Urothelium cell line (cell line): ENCODE measurements at places on chromosomes 7 and 10.

- no peak for DNase-seq
Observed at GRCh38 chr10:113463777-113464176, 89.1 kb upstream of the HABP2 start.

- DNase-seq: no peak
Observed at GRCh38 chr10:128541926-128542475, 415.8 kb upstream of the MKI67 start.

GRCh38 chr7:47373871-47374451, 207.9 kb downstream of the TNS3 start:
- no peak for DNase-seq

GRCh38 chr7:54632696-54633095, 90.5 kb downstream of the VSTM2A start:
- no peak for DNase-seq

DNA sequence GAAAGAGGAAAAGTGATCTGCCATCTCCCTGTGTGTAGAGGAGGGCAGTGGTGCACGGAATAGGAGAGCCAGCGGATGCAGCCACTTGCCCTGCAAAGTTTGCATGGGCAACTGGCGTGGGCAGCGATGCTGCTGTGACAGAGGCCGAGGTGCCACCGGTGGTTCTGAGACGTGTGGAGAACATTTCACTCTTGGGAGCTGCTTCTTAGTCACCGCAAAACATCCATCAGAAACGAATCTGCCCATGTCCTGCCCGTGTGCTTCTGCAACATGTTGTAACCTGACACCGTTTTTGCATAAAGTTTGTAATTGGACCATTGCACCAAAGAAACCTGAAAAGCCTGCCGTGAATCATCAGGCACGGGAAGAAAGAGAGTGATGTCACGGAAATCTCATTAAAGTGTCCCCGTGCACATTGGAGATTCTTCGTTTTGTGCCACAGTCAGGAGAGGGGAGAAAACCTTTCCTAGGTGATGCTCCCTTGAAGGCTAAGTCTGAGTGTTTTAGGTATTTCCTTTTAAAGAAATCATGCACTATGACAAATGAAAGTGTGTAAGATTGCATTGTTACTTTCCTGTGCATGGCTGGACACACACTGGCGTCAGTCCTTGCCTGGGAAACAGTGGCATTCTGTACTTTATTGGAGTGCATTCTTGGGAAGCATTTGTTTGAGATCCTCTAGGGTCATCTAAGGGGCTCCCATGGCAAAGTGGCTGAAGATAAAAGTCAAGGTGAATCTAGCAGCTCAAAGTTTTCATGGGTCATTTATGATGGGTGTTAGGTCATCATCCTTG, 302.6 kb downstream of the KLF6 start:
- DNase-seq: peak; percentile 57

DNA sequence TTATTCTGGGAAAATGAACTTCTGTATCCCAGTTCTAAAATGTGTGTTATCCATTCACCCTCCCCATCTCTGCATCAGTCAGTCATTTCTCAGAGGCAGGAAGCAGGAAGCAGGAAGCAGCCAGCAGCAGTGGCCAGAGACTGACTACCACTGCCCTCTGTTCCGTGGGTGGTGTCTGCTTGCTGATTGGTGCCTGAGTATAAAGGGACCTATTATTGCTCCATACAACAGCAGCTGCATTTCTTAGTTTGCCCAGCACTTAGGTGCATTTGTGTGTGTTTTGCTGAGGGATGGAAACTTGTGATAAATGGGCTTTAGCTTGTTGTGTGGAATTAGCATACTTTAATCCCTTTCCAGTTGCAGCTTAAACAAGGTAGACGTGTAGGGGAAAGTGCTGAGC, 582.2 kb downstream of the SORCS1 start:
- DNase-seq: peak; percentile 36

DNA sequence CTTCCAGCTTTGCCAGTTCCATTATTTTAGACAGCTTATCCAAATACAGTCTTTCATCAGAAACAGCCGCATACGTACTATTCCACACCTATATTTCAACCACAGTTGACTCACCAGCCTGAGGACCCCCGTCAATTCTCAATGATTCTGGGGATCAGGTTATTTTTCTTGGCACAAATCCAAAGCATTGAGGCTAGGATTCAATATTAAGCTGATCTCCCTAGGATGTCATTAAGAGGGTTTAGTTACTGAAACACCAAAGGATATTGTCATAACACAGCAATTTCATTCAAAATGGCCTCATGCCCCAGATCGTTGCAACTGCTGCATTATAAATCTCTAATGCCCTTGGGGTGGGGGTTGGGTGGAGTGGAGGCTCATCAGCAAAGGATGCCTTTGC, 214.6 kb downstream of the PTEN start:
- DNase-seq: no peak

DNA sequence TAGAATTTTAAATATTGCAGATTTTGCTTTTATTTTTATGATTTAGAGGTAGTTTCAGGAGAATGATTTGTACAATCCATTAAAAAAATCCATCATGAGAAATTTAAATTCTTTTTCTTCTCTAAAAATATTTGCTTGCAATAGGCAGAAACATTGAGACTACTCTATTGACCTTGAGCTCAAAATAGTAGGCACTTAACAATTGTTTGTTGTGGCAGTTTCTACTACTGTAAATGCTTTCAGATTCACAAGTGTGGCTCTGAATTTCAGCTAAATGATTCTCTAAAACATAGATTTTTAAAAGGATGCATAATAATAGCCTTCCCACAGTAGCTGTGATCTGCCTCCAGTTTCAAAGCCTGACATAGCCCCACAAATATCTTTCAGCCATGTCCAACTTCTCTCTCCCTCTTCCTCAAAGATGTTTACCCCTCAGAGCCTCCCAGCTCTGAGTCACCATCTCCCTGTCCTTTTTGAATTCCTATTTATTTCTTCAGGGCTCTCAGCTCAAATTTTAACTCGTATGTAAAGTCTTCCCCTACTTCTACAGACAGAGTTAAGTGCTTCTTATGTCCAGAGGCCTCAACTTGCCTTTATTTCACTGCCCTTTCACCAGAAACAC, 160.5 kb downstream of the AOAH start:
- no peak for DNase-seq

DNA sequence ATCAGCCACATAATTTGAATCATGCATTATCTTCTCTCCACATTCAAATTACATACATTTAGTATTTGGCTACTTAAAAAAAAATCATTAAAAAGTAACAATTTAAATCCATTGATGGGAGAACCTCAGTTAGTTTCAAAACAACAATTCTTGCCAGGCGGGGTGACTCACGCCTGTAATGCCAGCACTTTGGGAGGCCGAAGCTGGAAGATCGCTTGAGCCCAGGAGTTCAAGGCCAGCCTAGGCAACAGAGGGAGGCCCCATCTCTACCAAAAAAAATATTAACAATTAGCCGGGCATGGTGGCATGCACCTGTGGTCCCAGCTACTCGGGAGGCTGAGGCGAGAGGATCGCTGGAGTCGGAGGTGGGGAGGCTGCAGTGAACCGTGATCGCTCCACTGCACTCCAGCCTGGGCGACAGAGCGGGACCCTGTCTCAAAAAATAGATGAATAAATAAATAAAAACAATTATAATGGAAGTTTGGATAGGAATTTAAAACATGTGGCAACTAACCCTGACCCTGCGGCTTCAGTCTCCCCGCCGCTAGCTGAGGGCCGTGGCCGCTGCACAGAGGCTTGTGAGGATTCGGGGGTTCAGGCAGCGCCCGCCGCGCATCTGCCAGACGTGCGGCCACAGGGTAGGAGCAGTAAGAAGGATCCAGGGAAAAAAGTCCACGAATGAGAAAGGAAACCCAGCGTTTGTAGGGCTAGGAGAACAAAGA, 1.1 kb upstream of the CSGALNACT2 start:
- DNase-seq: peak; percentile 2

- no peak for DNase-seq
Observed at GRCh38 chr10:130326954-130327353, 190.8 kb downstream of the GLRX3 start.

- no peak for DNase-seq
Observed at GRCh38 chr7:155864271-155864985, 52.2 kb upstream of the SHH start.

GRCh38 chr10:775245-776075, 86.0 kb upstream of the DIP2C start:
- peak; percentile 47 for DNase-seq

GRCh38 chr10:32171204-32171603, 115.0 kb upstream of the KIF5B start:
- no peak for DNase-seq

DNA sequence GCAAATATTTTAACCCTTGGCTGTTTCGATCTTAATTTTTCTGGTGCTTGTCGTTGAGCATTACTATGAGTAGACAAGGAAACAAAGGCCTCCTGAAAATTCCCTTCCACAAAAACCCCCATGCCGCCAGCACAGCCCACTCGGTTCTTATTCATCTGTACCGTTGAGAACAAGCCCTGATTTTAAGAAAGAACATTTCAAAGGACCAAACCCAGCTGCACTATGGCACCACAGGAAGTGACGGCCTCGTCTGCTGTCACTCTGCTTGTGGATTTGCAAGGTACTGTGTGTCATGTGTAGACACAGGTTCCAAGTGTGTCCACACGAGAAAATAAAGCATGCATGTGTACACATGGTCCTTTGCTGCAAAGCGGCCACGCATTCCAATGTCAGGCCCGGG, 285.2 kb downstream of the DNAJB6 start:
- no peak for DNase-seq

GRCh38 chr10:63525021-63525420, 3.8 kb downstream of the REEP3 start:
- DNase-seq: no peak

DNA sequence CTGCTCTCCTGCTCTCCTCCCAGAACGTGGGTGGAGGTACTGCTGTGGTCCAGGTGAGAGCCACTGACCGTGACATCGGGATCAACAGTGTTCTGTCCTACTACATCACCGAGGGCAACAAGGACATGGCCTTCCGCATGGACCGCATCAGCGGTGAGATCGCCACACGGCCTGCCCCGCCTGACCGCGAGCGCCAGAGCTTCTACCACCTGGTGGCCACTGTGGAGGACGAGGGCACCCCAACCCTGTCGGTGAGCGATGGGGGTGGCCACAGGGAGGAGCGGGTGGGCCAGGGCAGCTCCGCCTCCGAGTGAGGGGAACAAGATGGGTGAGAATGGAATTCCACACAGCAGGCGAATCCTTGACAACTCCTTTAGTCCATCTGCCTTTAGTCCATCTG, 22.1 kb upstream of the C10orf105 start:
- no peak for DNase-seq

GRCh38 chr10:116521424-116522290, 24.1 kb upstream of the PNLIP start:
- peak; percentile 29 for DNase-seq

GRCh38 chr7:559396-559705, 39.7 kb upstream of the PDGFA start:
- no peak for DNase-seq

- no peak for DNase-seq
Observed at GRCh38 chr7:26992670-26993069, 103.1 kb downstream of the HOXA1 start.

- DNase-seq: no peak
Observed at GRCh38 chr10:95268438-95268837, 22.4 kb downstream of the PDLIM1 start.
